ENCODE measurements at places on chromosomes 1 and 21.

GRCh38 chr1:183185941-183186490, at the start of gene LAMC2:
Gene LAMC2, plus strand, starts transcription at chr1:183186264. Its CDS starts 89 bp downstream, at chr1:183186353.
- no peak for DNase-seq

DNA sequence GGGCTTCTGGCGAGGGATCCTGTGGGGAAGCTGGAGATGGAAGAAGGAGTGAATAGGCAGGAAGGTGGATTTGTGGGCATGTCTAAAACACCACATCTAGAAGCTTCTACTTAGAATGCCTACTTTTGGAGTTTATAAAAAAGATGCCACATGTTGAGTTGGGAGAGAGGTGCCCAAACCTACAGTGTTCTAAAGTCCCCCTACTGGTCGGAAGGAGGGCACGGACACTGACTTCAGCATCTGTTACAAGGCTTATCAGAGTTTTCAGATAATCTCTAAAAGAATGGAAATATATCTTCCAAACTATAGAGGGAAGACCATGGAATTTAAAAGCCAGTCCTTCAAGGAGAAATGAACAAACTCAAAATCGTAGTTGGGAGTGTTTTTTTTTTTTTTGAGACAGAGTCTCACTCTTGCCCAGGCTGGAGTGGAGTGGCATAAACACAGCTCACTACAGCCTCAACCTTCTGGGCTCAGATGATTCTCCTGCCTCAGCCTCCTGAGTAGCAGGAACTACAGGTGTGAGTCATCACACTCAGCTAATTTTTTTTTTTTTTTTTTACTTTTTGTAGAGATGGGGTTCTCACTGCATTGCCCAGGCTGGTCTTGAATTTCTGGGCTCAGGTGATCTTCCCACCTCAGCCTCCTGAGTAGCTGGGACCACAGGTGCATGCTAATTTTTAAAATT, 14.8 kb downstream of the IBA57 start:
- DNase-seq: no peak

- no peak for DNase-seq
These were observed 7.5 kb upstream of the LAMC2 start for GRCh38 chr1:183178545-183178944.

DNA sequence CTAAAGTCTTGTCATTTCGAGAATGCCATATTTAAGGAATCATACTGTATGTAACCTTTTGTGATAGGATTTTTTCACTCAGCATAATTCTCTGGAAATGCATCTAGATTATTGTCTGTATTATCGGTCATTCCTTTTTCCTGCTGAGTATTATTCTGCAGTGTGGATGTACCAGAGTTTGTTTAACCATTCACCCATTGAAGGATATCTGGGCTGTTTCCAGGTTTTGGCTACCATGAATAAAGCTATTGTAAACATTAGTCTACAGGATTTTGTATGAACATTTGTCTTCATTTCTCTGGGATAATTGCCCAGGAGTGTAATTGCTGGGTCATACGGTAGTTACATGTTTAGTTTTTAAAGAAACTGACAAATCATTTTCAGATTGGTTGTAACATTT, 61.8 kb downstream of the ATP1A1 start:
- no peak for DNase-seq

DNA sequence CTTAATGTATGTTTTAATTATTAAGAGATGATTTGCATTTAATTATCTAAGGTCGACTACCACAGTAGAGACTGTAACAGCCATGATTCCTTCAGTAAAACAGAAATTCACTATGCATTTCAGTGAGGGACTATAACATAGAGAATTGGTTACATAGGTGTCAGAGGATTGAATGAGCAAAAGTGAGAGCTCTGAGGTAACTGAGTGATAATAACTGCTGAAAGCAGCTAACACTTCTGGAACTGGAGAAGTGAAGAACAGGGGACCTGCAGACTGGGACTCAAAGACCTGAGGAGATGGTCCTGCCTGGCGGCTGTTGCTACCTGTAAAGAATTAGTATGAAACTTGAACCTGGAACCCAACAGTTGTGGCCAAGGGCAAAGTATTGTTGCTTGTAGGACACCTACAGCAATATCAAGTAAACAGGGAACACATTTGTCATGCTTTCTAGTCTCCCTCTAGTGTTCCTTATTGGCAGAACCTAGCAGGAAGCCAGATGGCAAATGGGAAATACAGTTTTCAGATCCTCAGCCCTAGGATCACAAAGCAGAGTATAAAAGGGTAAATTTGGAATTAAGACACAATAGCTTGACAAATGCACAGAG, 110.6 kb downstream of the HS2ST1 start:
- no peak for DNase-seq
